ENCODE measurements at places on chromosomes 6 and 20.

DNA sequence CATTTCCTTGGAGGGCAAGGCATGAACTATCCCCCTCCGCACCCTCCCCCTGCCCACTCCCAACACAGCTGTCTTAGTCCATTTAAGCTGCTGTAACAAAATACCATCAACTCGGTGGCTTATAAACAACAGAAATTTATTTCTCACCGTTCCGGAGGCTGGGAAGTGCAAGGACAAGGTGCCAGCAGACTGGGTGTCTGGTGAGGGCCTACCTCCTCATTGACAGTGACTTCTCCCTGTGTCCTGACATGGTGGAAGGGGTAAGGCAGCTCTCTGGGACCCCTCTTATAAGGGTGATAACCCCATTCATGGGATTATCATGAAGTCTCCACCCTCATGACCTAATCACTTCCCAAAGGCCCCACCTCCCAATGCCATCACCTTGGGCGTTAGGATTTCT, 114.3 kb upstream of the MAFB start:
- H3K4me1 ChIP-seq: no peaks in the 10 kb centered on the region
- H3K36me3 ChIP-seq: no peaks in the 10 kb centered on the region
- no peaks in the 10 kb centered on the region for H3K27me3 ChIP-seq
- DNase-seq: no peak
- H3K27ac ChIP-seq: no peak overlapping the region

DNA sequence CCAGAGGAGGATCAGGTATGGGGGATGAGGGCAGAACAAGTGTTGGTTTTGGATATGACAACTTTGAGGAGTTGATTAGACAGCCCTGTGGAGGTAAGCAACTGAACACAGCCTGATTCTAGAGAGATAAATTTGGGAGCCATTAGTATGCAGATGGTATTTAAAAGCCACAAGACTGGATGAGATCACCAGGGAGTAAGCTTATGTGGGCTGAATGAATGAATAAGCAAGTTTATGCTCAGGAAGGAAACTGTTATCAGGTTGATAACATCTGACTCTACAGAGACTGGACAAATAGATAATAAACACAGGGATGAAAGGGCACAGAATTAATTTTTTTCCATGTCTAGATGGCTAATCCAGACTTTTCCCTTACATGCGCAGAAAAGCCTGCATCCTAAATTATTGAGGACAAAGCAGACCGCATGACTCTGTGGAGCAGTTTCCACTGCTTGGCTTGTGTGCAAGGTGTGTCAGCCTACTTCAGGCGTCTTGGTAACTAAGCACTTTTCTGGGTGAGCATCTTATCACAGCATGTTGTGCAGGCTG, 150.6 kb downstream of the GJA10 start:
- no peaks in the 10 kb centered on the region for H3K27me3 ChIP-seq
- no peaks in the 10 kb centered on the region for H3K36me3 ChIP-seq
- H3K4me1 ChIP-seq: no peaks in the 10 kb centered on the region
- no peak overlapping the region for H3K27ac ChIP-seq
- H3K4me3 ChIP-seq: no peak overlapping the region
- no peak for DNase-seq

DNA sequence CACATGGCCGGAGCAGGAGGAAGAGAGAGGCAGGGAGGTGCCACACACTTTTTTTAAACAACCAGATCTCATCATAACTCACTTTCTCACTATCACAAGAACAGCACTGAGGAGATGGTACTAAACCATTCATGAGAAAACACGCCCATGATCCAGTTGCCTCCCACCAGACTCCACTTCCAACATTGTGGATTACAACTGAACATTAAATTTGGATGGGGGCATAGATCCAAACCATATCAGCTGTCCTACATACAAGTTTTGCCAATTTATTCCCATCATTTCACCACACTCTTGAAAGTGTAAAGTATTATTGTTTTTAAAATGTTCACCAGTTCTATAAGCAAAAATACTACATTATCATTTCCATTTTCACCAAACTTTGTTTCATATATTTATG, 33.9 kb upstream of the VGLL2 start:
- no peaks in the 10 kb centered on the region for H3K4me1 ChIP-seq
- no peaks in the 10 kb centered on the region for H3K36me3 ChIP-seq
- H3K27ac ChIP-seq: no peak overlapping the region
- no peak overlapping the region for H3K4me3 ChIP-seq
- no peaks in the 10 kb centered on the region for H3K27me3 ChIP-seq

- no peaks in the 10 kb centered on the region for H3K36me3 ChIP-seq
- H3K4me3 ChIP-seq: no peak overlapping the region
- no peak overlapping the region for H3K27ac ChIP-seq
- no peaks in the 10 kb centered on the region for H3K27me3 ChIP-seq
- DNase-seq: no peak
- H3K4me1 ChIP-seq: no peaks in the 10 kb centered on the region
Observed at GRCh38 chr20:14729390-14729789, 392.0 kb upstream of the FLRT3 start.

GRCh38 chr6:147654103-147654845, 145.8 kb downstream of the SAMD5 start:
- H3K4me3 ChIP-seq: no peak overlapping the region
- H3K4me1 ChIP-seq: no peaks in the 10 kb centered on the region
- H3K27ac ChIP-seq: no peak overlapping the region
- no peaks in the 10 kb centered on the region for H3K36me3 ChIP-seq

- no peak overlapping the region for H3K27ac ChIP-seq
- no peak for DNase-seq
- no peaks in the 10 kb centered on the region for H3K4me1 ChIP-seq
- H3K27me3 ChIP-seq: no peaks in the 10 kb centered on the region
Observed at GRCh38 chr20:36040571-36040970, 72.2 kb downstream of the CNBD2 start.

DNA sequence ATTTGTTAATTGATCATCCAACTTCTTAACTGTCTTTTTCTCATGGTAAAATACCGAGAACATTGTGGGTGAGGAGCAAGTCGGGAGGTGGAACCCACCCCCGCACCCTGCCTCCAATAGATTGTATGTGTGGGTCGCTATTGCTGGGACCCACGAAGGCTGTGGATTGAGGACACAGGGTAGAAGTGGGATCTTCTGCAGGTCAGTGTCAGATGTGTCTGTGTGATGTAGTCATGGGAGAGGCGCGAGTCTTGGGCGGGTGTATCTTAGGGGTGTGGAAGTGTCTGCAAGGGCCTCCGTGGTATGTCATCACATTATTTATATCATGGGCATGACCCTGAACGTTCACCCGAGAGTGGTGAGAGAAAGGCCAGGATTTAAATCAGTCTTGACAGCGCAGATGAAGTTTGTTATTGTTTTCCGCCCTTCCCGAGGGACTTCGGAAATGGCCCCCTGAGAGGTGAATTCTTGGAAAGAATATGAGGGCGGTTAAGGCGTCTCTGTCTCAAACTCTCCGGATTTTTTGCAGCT, 472 bp upstream of the PAQR8 start:
- no peaks in the 10 kb centered on the region for H3K27me3 ChIP-seq
- peaks cover 2% of the 10 kb centered on the region for H3K36me3 ChIP-seq
- peak; percentile 5 for DNase-seq
- H3K4me1 ChIP-seq: peaks cover 12% of the 10 kb centered on the region
- H3K27ac ChIP-seq: peak overlapping the region; percentile 93
- peak overlapping the region; percentile 26 for H3K4me3 ChIP-seq

DNA sequence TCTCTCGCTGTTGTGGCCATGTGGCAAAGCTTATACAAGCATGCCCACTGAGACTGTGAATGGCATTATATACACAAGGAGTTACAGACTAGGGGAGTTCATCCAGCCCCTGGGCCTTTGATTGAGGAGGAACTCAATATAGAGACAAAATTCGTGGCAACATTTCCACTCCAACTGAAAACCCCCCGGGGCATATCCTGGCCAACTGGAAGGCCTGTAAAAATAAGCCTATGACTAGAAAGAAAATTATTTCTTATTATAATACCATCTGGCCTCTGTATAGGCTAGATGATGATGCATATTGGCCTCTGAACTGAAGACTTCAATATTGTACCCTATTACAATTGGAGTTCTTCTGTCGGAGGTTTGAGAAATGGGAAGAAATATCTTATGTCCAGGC, 175.5 kb upstream of the GJE1 start:
- H3K4me1 ChIP-seq: no peaks in the 10 kb centered on the region
- no peaks in the 10 kb centered on the region for H3K36me3 ChIP-seq

- H3K4me3 ChIP-seq: peak overlapping the region; percentile 80
- H3K27ac ChIP-seq: peak overlapping the region; percentile 83
- no peaks in the 10 kb centered on the region for H3K27me3 ChIP-seq
- H3K36me3 ChIP-seq: peaks cover 27% of the 10 kb centered on the region
- peak; percentile 74 for DNase-seq
Observed at GRCh38 chr6:44245912-44246662, 814 bp upstream of the HSP90AB1 start.

- H3K4me1 ChIP-seq: peaks cover 35% of the 10 kb centered on the region
- no peak for DNase-seq
- H3K4me3 ChIP-seq: no peak overlapping the region
- no peaks in the 10 kb centered on the region for H3K27me3 ChIP-seq
Observed at GRCh38 chr20:4683261-4683660, 38.4 kb upstream of the PRND start.

GRCh38 chr6:35776364-35777215, at the start of gene CLPSL2:
Gene CLPSL2, plus strand, starts transcription at chr6:35776598. Its CDS starts 21 bp downstream, at chr6:35776619.
- peaks cover 18% of the 10 kb centered on the region for H3K27me3 ChIP-seq
- DNase-seq: no peak
- H3K36me3 ChIP-seq: no peaks in the 10 kb centered on the region
- H3K27ac ChIP-seq: no peak within 1 kb of the TSS
- peak within 1 kb of the TSS; percentile 53 for H3K4me3 ChIP-seq
- H3K4me1 ChIP-seq: peaks cover 7% of the 10 kb centered on the region

DNA sequence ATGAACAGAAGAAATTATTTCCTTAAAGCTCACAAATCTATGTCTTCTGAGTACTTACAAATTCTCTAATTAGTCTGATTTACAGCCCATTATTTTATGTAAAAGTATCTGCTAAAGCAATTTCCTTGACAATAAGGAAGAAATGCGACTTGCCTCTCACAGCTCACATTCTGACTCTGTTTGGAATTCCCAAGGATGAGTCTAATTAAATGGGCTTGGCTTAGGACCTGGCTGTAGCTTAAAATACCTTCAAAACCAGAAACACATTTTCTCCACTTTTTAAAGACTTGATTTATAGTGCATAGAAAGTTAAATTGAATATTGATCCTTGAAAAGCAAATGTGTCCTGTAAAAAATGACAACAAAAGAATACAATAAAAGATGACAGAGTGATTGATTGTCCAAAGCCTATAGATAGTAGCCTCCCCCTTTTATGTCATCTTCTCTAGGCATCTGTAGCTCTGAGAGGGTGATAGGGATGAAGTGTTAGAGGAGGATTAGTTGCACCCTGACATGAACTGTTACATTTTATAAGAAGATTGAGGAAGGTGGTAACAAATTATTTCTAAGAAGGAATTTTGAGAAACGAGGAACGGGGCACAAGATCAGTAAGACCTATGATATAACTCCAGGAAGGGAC, 118.9 kb downstream of the MACROD2 start:
- H3K4me3 ChIP-seq: no peak overlapping the region
- no peaks in the 10 kb centered on the region for H3K4me1 ChIP-seq

Measured in effector memory CD4-positive, alpha-beta T cell (primary cell).